GM03348 (cell line): ENCODE measurements at places on chromosomes 3 and 15.

- no peak for DNase-seq
Measured at GRCh38 chr3:57154470-57155309, 10.5 kb downstream of the IL17RD start.

DNA sequence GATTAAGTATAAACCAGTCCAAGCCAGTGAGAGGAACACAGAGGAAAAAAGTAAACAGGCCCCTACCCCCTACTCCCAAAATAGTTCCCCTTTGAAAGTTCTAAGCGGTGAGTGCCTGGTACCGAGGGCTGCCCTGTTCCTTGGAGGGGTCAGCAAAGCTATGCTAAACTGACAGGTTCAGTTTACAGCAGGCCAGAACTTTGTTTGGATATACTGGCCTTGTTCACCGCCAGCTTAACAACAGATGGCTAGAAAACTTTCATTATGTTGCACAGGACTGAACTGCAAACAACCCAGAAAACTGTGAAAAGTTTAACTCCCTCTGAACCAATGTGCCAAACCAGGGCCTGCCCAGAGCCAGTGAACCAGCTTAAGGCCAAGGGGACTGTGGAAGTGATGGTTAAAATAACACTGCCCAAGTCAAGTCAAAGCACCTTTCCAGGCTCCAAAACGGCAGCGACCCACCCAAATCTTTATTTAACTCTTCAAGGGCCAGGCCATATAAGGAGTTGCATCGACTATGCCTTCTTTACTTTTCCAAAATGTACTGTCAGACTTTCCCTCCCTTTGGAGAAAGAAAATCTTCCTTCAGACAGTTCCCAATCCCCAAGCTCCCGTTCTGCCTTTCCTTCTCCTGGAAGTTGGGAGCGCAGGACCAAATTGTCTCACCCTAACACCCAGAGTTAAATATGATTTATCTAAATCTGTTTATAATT, 448.0 kb downstream of the FOXP1 start:
- DNase-seq: no peak

DNA sequence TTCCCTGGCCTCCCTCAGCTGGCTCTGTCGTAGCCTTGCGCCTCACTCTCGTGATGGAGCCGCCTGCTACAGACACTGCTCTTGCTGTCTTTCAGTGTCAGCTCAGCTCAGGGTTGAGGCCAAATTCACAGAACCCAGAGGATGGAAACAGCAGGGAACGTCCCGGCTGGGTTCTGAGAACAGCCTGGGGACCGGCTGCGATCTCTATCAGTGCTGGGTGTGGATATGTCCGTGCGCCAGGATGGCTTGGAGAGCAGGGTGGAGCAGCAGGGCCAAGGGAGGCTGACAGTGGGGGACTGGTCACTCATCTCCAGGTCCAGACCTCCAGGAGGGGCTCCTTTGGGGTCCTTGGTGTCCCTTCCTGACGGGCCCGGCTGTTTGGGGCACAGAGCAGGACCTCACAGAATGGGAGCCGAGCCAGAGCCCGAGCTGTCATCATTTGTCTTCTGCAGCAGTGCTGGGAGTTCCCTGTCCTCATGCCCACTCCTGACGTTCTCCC, 18.4 kb downstream of the KLF15 start:
- DNase-seq: no peak

DNA sequence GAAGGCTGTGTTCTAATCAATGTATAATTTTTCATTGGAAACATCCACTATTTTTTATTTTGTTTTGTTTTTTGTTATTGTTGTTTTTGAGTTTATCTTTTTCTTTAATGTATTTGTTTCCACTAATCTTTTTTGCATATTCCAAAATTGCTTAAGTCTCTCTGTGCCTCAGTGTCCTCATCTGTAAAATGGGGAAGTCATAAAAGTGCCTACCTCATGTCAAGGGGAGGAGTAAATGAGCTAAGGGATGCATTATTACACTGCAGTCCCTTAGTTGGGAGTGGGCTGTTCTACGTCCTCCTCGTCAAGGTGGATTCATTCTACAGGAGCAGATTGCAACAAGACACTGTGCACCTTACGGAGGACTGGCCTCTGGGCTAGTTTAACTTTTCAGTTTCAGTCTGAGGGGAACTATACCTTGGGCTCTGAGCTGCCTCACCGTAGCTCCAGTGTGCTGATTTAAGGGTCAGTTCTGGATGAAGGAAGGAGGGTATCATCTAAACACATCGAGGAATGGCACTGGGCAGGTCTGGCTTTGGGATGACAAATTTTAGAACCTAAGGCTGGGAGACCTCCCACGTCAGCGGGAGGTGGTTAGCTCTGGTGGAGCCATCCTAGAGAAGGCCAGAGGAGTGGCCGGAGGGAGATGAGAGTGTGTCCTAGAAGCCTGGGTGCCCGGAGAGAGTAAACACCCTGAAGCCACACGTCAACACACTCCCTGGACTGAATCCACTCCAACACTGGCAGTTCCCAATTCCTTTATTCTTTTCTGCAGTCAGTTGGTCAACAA, 5.1 kb upstream of the SRP14 start:
- no peak for DNase-seq

GRCh38 chr3:112974178-112974517, 755 bp downstream of the CD200R1 start:
- no peak for DNase-seq

GRCh38 chr3:70914862-70915261, 602.4 kb upstream of the MDFIC2 start:
- no peak for DNase-seq

- DNase-seq: no peak
Measured at GRCh38 chr3:194536871-194537637, 50.3 kb upstream of the ATP13A3 start.

DNA sequence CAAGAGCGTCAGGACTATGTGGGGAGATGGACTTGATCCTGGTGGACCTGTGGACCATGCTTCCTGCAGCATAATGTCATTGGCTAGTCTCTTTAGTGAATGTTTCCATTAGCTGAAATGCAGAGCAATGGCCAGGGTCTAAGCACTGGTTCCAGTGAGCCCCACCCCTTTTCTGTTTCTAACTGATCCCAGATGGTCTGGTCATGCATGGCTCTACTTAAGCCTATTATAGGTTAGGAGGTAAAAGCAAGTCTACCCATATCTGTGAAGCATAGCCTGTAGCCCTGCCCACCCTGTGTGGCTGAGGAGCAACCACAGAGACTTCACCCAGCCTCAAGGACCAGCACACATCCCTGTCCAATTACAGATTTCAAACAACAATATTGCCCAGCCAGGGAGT, 419.2 kb downstream of the ZNF385D start:
- DNase-seq: no peak

DNA sequence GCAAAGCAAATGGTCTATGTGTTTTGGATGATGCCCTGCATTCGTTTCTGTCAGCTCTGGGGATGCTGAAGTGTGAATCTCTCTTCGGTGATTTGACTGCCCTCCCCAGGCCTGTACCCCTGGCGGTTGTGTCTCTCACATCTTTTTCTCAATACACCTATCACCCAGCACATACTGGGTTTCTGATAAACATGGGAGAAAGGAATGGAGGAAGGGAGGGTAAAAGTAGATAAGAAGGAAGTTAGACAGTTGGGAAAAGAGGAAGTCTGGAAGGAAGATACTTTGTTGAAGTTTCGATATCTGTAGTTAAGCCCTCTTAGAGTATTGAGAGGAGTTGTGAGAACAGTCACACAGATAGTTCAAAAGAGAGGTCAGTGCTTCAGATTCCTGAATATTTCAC, 35.8 kb upstream of the LRTM1 start:
- no peak for DNase-seq

- no peak for DNase-seq
Measured at GRCh38 chr15:70274255-70274880, 176.7 kb upstream of the TLE3 start.

DNA sequence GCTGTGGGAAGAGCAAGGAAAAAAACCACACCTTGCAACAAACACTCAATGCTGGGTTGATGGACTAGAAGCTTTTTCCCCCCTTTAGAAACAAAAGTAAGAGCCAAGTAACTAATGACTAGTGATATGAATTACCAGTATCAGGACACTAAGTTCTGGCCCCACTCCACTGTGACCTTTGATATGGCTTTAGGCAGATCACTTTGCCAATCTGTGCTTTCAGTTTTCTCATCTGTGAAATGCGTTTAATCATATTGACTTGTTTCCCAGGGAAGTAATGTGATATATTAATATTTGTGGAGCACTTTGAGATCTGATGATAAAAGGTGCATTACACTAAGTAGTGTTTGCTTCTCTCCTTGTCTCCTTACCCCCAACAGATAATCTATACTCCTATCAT, 319.3 kb upstream of the SATB1 start:
- no peak for DNase-seq
